ENCODE measurements at places on chromosomes 11 and 22.

DNA sequence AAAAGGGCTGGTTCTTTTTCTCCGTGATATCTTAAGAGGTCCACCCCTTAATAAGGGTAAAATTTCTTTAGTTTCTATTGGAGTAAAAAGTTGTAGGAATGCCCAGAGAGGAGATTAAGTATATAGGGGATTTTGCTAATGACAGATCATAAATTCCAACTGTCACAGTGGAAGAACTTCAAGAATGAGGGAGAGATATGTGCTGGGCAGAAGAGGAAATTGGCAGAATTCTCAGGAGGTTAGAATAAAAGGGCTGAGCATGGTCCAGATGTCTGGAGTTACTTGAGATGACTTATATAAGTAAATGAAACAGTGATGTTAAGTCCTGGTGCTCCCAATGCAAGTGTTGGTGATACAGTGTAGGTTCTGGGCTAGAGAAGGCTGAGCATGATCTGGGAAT is 417.6 kb upstream of the ARHGAP42 start:
- no peak for DNase-seq

DNA sequence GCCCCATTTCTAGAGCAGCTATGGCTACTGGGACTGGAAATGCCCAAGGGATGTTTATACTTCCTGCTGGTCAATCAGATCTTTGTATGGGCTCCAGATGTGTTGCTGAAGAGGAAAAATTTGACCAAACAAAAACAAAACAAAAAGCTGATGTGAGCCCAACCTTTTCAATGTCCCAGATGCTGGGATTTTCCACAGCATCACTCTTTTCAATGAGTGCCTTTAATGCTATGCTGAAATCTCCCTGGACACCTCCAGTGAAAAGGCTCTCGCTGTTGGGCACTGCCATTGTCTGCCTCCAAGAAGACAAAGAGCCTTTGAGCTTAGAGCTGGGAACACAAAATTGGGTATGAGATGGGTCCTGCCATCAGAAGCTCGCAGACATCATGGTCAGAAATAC is 671.9 kb downstream of the NTM start:
- no peak for DNase-seq

GRCh38 chr11:62402960-62403730 is 15.7 kb upstream of the SCGB1A1 start:
- DNase-seq: no peak

- DNase-seq: no peak
Measured at GRCh38 chr11:12410006-12410728, 32.8 kb downstream of the PARVA start.

DNA sequence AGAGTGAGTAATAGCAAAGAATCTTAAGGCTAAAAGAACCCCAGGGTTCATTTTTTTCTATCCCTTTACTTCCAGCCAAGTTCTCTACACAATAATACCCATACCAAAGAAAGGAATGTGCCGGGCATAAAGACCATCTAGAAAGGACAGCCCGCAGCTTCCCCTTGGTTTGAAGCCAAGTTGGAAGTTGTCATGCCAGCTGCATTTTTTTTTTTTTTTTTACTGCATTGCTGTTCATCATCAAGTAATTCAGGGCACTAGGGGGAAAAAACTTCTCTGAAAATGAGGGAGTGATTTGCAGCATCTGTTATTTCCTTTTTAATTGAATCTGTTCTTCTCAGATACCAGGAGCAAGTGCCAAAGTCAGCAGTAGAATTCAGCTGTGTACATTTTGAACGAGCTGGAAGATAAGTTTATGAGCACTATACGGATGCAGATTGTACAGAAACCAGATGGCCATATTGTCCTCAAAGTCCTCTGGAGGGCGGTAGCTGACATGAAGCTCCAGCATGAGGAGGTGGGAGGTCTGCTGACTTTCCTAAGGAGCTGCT is 56.4 kb downstream of the UBASH3B start:
- DNase-seq: no peak

DNA sequence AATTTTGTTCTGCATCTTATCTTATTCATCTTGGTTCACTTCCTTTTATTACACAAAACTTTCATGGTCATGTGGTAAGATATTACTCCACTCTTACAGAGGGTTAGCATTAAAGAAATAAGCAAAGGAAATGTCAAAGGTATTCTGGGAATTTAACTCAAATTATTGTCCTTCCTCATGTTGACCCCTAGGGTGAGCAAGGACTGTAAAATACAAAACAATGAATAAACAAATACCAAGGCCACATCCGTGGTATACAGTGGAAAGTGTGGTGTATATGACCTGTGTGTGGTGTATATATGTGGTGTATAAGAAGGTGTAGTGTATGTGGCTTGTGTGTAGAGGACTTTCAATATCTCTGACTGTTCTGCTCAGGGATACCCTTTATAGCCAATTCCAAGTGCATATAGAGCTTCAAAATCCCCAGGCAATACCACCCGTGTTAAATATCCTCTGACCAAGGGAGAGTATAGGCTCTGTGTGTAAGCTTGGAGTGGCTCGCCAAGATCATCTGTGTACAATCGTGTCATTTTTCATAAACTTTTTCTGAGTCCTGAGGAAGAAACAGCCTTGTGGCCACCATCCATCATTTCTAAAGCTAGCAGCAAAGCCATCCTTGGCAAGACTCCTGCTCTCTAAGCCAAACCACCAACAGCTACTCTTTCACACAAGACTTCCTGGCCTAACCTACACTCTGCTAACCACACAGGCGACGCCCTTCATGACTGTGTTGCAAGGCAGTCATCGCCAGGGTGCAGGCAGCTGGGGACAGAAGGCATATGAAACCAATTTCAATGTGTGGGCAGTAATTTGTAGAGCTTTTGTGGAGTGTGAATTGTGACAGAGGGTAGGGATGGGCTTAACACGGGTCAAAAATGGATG is 548.0 kb downstream of the ETS1 start:
- DNase-seq: peak; percentile 29

DNA sequence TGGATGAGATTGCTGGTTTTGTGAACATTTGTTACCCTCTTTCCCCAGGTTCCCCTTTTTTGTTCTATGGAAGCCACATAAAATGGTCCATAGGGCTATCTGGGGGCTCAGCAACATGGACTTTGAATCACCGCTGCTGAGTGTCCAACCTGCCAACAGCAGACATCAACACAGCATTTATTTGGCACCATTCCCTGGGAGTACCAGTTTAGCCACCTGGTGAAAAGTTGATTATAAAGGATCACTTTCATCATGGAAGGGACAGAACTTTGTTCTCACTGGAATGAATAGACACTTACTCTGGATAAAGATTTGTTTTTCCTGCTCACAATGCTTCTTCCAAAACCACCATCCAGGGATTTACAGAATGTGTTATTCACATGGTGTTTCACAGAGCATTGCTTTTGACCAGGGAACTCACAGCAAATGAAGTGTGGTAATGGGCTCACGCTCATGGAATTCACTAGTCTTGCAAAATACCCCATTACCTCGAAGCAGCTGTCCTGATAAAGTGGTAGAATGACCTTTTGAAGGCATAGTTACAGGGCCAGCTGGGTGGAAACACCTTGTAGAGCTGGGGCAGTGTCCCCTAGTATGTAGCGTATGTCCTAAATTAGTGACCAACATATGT is 43.9 kb downstream of the ADM start:
- DNase-seq: no peak

GRCh38 chr11:76558891-76559290 is 111.7 kb downstream of the LRRC32 start:
- no peak for DNase-seq

GRCh38 chr11:132347156-132348090 is 977.0 kb downstream of the NTM start:
- DNase-seq: no peak

DNA sequence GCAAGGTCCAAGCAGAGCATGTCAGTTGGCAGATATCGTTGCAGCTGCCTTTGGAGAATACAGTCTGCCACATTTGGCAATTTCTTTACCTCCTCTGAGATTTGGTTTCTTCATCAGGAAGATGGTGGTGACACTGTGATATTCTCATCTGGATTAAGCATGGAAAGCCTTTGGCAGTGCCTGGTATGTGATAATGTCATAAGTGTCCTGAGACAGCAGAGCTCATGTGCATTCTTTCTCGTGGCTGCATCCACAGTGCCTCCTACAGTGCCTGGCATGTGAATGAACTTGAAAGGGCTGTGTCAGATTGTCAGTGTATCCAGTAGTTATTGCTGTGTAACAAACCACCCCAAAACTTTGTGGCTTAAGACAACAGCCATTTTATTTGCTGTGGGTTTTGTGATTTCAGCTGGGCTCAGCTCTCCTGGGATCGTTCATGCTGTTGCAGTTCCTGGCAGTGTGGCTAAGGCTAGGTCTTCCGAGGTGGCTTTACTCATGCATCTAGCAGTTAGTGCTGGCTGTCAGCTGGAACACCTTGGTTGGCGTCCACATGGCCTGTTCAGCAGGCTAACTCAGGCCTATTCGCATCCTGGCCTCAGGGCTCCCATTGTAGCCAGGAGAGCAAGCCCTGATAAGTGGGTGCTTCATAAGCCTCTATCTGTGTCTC is 35.7 kb upstream of the MICAL2 start:
- no peak for DNase-seq

DNA sequence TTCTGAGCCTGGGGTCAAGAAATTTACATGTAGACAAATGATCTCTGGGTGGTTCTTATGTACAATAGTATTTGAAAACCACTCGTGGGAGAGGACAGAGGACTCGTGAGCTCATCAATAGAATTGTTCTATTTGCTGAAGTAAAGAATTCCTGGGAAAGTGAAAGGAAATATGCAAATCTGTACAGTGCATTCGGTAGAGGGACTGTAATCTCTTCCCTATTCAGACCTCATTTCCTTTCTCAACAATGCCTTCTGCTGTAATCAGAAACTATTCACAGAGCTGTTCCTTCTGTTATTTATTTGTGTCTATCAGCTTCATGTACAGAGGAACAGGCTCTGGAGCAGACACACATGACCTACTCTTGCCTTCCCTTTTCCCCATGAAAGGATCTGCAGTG is 709.4 kb upstream of the KIRREL3 start:
- DNase-seq: no peak

All from stimulated activated CD4-positive, alpha-beta T cell treated with anti-CD3 and anti-CD28 coated beads, Interleukin-15, amount 100 ng/mL, for 1 hour (primary cell).